ENCODE measurements at places on chromosomes 7 and 10.

DNA sequence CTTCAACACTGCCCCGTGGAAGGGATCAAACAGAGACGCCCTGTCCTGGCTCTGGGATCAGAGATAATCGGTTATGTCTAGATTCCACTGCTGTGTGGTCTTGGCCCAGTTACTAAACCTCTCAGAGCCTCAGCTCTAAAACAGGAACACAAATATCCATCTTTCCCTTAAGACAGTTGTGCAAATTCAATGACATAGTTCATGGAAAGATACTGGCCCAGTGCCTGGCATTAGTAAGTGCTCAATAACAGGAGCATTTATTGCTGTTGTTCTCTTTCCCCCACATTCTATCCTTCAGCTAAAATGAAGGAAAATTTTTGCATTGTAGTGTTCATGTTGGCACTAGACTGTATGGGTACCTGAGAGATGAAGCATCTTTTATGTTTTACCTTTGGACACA is 58.6 kb downstream of the TACC2 start:
- DNase-seq = no peak

DNA sequence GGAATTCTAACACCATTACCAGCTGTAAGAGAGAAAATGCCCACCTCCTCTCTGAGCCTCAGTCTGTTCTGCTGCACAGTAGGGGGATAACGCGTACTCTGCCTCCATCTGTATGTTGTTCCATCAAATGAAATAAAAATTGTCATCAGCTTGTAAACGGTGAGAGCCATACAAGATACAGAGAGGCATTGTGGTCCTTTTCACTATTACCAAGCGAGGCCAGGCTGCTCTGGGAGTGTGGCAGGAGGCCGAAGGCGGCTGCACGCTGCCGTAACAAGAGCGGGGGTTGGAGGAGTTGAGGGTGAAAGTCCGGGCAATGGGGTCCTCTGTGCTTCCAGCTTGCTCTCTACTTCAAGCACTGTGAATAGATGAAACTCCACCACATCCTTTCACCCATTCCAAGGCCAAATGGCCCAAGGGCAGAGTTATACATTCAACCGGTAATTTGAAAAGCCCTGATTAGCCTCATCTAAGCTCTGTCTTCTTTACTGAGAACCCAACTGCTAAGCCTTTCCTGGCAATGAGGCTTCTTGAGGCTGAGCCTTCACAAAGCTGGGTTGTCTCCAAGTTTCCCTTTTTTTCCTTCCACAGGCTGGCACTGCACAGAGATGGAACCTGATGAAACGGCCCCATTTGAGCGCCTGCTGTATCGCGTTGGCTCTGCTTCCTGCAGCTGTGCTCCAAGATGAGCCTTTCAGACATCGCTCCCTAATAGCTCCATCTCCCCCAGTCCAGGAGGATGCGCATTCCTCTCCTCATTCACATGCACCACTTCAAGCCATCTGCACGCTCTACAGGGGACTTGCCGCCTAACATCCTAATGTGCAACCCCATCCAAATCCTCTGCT is 47.2 kb downstream of the PYROXD2 start:
- peak; percentile 66 for DNase-seq

DNA sequence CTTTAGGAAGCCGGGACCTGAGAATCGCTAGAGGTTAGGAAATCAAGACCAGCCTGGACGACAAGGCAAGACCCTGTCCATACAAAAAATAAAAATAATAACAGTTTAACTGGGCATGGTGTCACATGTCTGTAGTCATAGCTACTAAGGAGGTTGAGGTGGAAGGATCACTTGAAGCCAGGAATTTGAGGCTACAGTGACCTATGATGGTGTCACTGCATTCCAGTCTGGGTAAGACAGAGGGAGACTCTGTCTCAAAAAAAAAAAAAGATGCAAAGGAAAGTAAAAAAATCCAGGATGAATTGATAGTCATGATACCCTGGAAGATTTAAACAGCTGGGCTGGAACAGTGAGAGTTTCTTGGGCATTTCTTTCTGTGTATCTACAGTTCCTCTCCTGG is 463.2 kb downstream of the GALNT17 start:
- peak; percentile 46 for DNase-seq

DNA sequence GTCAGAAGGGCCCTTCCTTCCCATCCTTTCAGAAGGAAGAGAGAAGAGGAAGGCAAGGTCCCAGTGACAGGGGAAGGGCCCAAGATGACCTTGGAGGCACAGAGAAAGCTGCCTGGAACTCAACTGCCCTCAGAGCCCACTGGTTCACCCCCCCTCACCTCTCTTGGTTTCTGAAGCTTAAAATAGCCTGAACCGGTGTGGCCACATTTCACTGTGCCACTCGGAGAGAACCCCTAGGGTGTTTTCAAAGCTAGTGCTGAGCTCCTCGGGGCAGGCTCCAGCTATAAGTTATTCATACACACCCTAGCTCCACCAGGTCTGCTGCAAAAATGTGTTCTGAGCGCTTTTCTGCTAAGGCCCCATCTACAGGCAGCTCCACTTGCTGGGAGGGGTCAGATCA is 60.9 kb upstream of the ADRB1 start:
- no peak for DNase-seq

GRCh38 chr10:92619368-92619767 is 26.4 kb downstream of the KIF11 start:
- no peak for DNase-seq

DNA sequence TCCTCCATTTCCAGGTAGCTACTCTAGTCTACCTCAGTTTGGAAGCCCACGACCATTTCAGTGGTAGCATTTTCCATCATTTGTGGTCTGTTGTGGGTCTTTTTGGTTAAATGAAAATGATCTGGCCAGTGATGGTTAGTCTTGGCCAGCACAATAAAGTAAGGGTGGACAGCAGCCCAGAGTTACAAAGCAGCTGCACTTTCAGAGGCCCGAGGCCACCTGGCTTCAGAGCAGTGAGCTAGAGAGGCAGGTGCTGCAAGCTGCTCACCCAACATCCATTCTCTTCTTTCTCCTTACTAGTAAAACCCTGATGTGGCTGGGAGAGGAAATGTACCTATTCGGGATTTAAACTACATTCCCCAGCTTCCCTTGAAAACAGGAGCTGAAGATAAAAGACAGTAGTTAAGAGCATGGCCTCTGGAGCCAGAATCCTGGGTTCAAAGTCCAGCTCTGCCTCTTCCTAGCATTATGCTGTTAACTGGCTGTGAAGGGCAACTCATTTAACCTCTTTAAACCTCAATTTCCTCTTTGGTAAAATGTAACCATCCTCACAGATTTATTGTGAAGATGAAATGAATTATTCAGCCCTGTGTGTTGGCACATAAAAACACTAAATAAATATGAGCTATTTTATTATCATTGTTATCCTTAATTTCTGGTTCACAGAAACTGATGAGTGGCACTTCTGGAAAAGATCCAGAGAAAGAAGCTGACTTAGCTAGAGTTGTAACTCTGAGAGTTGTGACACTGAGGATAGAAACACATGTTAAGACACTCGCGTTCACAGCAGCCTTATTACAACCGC is 517.4 kb downstream of the PARD3 start:
- DNase-seq = no peak

Data from RPMI7951 (cell line).